ENCODE measurements at places on chromosomes 5 and 9. TPM values are rescaled to one million over a fixed set of nuclear protein-coding genes. Genes with fewer than 3 reads are reported as not detected.

DNA sequence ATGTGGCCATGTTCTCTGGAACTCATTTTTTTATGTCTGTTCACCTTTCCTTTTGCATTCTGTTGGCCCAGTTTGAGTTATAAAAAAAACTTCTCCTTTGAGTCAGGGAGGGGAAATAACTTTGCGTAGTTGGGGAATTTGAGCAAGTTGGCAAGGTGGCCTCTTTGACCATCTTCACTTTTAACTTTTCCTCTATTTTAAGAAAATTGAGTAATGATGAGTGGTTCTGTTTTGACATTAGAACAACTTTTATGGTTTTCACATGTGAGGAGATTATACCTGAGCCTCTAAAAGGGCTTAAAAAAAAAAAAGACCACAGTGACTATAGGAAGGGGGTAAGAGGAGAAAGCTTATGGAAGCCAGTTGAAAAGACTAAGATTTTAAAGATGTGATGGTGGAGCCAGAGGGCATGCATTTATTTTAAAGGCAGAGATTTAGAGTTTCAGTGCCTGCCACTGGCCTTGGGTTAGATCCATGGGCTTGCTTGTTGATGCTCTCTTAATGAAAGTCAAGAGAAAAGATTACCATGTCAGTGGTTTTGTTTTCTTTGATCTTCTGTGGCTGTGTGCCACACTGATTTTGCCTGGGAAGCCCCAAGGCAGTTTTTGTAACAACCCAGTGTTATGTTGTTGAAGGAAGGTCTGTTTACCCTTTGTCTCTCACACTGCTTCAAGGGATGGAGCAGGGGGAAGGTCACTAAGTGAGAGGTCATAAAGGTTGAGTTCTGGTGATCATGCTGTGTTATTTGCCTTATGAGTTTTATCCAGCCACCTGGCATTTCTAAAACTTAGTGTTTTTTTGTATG lies 219.7 kb upstream of the CD180 start:
- no peak for DNase-seq

DNA sequence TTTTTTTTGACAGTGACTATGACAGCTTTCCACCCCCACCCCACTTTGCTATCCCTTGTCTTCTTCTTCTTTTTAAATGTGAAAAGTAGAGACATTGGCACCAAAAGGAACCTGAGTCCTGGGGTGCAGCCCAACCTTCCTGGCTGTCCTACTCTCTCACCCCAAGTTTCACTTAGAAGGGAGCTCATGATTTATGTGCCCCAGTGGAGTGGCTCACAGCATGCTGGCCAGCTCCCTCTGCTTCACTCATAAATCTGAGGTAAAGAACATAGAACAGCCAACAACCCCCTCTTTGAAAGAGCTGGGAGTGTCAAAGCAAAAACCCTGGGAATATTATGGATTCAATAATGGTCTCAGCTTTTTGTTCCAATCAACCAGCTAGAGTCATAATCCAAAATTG lies 196.3 kb upstream of the DAPK1 start:
- DNase-seq: no peak

DNA sequence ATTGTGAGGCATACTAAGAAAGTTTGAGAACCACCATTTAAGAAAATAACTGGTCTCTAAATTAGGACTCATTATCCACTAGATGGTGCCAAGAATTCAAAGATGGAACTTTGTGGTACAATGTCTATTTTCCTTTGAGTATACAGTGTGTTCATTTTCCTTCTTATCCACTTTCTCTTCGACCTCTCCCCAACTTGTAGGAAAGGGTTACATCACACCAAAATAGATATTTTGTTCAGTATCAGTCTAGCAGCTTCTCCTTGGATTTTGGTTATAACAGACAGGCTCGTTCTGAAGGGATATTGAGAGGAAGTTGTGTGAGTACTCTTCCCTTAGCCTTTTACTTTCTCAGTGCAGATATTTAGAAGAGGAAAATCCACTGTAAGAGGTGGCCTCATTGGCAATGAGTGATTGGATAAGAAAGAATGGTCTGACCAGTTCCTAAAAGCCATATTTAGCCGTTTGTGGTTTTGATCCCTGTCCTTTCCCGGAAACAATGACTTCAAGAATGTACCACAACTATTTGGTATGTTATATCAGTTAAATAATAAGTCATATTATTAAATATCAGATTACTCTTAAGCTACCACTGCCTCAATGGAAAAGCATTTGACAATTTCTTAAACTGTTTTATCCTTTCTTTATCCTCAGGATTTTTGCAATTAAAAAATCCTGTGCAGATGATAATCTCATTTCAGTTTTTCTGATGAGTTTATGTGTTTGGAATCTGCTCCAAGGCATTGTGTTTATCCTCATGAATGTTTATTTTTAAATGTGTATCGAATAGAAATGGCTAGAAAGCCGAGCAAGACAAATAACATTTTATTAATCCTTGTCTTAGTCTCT lies 69.0 kb upstream of the GRAMD2B start:
- no peak for DNase-seq

DNA sequence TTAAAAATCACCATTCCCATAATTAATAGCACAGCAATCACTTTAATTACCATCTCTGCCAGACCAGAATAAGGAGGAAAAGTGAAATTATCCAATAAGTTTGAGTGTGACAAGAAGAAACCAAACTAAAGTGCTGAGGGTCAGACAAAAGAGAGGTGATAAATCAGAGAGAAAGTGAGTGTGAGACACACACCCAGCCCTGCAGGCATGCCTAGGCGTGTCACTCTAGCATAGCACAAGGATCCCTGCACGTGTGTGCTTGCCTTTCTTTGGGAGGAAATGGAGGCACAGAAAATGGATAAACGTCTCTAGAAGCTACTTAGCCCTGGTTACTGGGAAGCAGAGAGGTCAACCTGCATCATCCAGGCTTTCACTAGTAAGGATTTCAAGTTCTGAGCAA lies 56.2 kb downstream of the SEMA6A start:
- DNase-seq: no peak

DNA sequence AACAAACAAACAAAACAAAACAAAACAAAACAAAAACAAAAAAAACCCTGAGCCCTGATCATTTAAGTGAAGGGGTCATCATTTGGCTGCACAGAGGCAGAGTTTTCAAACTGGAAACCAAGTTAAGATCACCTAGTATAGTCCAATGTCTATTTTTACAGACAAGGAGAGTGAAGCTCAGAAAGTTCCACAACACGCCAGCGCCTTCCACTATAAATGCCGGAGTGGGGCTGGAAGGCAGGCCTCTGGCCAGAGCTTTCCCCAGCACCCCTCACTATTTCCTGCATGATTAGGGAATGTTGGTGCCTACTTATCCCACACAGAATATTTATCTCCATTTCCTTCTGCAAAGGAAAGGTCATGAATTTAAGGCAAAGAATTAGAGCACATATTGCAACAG lies 319.7 kb upstream of the WWC1 start:
- no peak for DNase-seq

GRCh38 chr5:148939676-148940075 lies 113.3 kb downstream of the ADRB2 start:
- DNase-seq: no peak

- DNase-seq: no peak
These were observed 212.0 kb downstream of the DMRT2 start for GRCh38 chr9:1261879-1262766.

DNA sequence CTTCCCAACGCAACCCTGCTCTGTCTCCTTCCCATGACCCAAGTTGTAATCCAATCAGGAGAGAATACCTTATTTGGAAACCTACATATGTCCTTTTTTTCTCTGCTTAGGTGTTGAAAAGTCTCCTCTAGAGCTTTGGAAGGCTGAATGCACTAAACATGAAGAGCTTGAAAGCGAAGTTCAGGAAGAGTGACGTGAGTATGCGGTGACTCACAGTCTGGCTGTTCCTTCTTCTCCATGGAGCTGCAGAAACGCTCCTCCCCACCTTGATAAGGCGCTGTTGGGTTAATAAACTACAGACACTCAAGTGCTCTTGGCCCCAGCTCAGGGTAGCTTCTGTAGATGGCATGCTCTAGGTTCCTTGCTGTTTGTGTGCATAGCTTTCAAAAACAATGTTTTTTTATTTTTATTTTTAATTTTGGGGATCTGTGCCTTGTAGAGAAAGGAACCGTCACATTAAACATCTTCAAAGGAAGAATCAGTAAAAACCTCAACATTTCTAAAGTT lies 30.7 kb downstream of the RAI14 start:
- DNase-seq: no peak

GRCh38 chr5:163888366-163888765 lies 382.9 kb downstream of the MAT2B start:
- DNase-seq: no peak

FAM81B gene
- 5.5 TPM for polyA plus RNA-seq

GFI1B gene
- polyA plus RNA-seq: 2.1 TPM

DNA sequence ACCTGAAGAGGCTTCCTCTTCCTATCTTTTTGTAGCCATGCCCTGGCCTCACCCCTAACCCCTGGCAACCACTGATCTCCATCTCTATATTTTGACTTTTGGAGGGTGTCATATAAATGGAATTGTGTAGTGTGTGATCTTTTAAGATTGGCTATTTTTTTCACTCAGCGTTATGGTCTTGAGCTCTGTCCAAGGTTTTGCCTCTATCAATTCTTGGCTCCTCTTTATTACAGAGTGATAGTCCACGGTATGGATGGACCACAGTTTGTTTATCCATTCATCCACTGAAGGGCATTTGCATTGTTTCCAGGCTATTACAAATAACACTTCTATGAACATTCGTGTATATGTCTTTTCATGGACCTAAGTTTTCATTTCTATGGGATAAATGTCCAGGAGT lies 209.8 kb upstream of the IER5L start:
- DNase-seq: no peak

DNA sequence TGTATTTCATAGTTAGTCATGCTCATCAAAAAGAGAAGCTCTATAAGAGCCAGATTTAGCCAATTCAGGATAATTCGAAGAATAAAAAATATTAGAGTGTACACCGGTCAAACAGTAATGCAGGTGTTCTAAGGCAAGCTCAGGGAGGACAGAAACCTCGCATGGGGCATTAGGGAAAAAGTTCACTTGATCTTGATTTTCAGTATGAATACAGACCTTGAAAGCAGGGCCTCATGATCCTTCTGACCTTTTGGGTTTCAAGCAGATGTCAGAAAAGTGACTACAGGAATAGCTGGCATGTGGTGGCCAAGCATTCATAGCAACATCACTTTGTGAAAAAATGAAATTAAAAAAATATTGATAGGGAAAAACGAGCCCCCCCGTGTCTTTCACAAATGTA lies 394.9 kb downstream of the KIF4B start:
- no peak for DNase-seq

DNA sequence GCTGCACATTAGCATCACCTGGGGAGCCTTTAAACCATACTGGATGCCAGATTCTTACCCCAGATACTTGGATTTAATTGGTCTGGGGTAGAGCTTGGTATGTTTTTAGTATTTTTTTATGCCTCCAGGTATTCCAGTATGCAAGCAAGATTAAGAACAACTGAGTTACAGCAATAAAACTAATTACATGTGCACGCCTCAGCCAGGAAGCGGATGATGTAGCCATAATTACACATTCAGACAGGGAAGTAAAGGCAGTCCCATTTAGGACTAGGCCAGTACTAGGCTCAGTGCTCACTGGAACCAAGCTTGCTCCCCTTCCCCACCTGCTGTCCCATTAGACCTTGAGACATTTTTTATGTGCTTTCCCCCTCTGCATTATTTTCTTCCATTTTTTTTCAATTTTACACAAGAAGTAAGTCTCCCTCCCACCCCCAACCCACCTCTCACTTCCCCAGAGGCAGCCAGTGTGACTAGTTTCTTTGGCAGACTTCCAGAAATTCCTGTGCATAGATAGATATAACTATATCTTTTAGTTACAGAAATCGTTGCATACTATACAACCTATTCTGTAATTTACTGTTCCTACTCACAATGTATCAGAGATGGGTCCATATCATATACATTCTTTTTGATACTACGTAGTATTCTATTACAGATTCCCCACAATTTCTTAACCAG lies 7.1 kb upstream of the GNAQ start:
- DNase-seq: no peak

DNA sequence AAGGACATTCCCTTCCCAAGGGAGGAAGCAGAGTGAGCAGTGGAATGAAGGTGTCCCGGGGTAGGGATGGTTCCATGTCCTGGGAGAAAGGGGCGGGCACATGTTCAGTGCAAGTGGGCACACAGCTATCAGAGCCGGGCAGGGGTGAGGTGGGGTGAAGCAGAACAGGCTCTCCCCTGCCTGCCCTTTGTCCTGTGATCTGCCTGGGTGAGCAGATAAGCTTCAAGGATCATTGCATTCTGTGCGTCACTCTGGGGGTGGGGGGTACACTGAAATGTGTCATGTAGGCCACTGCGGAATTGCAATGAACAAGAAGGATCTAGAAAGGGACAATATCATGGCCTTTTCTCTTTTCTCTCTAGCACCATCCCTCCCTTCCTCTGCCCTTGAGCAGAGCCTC lies 61.7 kb upstream of the SHB start:
- no peak for DNase-seq

DNA sequence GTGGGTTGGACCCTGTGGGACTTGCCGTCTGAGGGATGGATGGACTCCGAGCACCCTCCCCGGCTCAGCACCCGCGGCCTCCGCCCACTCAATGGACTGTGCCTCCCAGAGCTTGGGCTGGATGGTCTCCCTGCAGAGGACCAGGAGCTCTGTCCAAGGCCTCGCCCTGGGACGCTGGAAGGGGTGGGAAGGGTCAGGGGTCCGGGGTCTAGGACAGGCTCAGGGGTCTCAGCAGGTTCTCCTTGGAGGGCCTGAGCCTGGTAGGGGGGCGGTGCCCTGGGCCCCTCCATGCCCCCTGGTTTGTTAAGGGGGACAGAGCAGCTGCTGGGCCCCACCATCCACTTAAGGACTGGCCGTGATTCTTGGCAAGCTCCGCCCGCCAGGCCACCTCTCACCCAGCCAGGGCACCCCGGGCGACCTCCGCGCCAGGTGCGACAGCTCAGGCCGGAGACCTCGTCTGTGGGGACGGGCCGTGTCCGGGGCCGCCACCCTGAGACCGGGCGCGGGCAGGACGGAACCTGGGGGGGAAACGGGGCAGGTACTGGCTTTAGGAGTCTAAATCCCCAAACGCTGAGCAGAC lies 29.2 kb downstream of the EXOC3 start:
- no peak for DNase-seq

DNA sequence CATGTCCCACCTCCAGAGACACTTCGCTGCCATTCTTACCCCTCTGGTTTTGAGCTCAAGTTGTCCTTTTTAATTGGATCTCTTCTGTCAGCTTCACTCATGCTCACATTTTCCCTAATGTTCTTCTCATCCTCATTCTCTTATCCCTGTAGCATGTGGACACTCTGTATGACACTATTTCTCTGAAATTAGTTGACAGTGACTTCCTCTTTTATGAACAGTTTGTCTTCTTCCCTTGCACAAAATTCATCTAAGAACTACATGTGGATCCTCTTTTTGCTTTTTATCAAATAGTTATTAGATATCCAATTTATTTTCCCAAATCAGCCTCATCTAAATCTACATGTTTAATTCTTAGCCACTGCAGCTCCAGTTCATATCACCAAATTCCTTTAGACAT lies 676.2 kb downstream of the MAT2B start:
- no peak for DNase-seq

DNA sequence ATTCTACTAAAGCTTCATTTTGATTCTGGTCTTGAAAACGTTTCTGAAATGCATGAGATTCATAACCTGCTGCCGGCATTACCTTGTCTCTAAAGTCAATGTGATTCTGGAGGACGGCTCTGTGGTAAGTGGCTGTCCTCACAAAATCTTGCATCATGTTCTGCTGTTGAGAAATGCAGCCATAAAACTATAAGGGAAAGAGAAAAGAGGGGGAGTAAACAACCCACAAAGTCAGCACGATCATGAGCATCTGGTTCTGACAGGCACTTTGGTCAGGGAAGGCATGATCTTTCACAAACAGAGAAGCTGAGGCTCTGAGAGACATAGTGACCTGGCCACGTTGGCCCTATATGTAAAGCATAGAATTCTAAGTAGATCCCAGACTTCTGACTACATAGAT lies 168.9 kb upstream of the PUM3 start:
- no peak for DNase-seq

- no peak for DNase-seq
These were observed 6.3 kb downstream of the TESK1 start for GRCh38 chr9:35611230-35611797.

Measured in right renal pelvis (tissue), 4 donors.